CD8-positive, alpha-beta memory T cell (primary cell): ENCODE measurements at places on chromosomes 16 and 17. TPM values are rescaled to one million over a fixed set of nuclear protein-coding genes. Genes with fewer than 3 reads are reported as not detected.
A peak's percentile ranks its signal among the peaks of the same experiment; 100 is the strongest.

FBXL16 gene
- total RNA-seq = 7.6 TPM

ZNF267 gene
- 89.7 TPM for total RNA-seq

TRIM47 gene
- 12.6 TPM for total RNA-seq

CDRT15L2 gene
- not detected for total RNA-seq

MT3 gene
- not detected for total RNA-seq

SSTR5 gene
- total RNA-seq = not detected

- no peak for DNase-seq
Measured at GRCh38 chr16:73285436-73286201, 237.7 kb upstream of the ZFHX3 start.

GRCh38 chr16:56684256-56684925 lies 2.1 kb downstream of the MT1X start:
- DNase-seq = no peak

DNA sequence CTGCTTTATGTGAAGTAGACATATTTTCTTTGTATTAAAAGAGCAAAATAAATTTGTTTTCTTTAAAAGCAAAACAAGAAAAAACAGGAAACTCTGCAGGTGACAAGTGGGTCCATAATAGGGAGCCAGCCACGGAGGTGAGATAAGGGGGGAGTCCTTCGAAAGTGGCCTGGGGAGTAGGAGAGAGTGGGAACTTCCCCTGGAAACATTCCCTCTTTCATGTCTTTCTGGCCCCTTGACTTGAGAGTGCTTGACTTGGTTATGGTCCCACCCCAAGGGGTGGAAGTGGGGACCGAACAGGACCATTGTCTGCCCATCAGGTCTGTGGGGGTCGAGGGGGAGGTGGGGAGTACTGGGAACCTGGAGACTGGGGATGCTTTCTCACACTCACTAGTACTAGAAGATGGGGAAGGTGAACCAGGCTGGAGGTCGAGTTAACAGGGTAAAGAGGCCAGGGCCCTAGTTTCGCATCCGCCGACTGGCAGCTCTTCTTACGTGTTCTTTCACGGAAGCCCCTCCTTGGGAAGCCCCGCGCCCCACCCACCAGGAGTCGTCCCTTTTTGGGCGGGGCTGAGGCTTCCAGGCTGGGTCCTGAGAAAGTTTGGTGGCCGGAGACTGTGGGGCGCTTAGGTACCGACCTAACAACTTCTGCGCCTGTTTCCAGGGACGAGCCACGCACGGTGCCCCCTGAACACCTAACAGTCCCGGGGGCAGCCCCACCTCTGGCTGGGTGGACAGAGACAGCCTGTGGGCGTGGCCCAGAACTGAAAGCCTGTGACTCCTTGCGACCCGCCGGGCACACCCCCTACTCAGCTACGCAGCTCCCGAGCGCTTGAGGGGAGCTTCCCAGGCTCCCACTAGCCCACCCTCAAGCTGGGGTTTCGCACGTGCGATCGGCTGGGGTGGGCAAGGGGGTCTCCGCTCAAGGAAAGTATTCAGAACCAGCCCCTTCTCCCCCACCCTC lies 790 bp downstream of the TRADD start:
- peak; percentile 75 for DNase-seq

DNA sequence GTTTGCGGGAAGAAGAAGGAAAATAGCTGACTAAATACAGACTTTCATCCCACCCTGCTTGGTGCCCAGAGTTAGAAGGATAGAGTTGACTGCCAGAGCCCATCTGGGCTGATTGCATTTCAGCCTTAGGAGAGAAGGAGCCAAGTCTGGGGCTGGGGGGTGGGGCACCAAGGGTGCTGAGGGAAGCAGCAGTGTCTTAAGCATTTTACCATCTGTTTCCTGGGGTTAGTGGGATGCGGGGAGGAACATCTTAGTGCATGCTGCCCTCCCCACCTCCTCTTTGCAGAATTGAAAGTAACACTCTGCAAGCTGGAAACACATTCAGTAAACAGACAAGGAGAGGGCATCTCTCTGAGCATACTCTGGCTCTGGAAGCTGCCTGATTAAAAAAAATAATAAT lies 1.5 kb upstream of the ARL5C start:
- peak; percentile 23 for DNase-seq

GRCh38 chr16:249431-249830 lies 14.8 kb downstream of the FAM234A start:
- DNase-seq = no peak

GRCh38 chr16:49399594-49400364 lies 26.2 kb downstream of the C16orf78 start:
- DNase-seq = no peak

DNA sequence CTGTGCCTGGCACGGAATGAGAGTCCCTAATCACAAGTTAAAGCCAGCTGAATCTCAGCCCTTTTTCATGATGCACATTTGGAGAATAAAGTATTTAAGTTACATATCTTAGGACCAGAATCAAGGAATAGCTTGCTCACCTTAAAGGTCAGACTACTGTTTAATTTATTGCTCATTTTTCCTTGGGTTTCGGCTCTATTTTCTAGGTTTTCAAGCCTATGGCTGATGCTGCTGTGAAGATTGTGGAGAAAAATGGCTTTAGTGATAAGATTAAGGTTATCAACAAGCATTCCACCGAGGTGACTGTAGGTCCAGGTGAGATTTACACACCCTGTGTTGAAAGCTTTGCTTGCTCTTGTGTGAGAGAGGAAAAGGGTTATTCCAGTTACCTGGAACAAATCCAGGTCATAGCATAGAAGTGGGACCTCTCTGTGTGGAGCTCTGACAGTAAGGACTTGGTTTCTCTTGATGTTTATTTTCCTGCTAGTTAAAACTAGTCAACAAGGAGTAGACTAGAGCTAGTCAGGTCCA lies 18.1 kb downstream of the PRMT7 start:
- DNase-seq = no peak

DNA sequence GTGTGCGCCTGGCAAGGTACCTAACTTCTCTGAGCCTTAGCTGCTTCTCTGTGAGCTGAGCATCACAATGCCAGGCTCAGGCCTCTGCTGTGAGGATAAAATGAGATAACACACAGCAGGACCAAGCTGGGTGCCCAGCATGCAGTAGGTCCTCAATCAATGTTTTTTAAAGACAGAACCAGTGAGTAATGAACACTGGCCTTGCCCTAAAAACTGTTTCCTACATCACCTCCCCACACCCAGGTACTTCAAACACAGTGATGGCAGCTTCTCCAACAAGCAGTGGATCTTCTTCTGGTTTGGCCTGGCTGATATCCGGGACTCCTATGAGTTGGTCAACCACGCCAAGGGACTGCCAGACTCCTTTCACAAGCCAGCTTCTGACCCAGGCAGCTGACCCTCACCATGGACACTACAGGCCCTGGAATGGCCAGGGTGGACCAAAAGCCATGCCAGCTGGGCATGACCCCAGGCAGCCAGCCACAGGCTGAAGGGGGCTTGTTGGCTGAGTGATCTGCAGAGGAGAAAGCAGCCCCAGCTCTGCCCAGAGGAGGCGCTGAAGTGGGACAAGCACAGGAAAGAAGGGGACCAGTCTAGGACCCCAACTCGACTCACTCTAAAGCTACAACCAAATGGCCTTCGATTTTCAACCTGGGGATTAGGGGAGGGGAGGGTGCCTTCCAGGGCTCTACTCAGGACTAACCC lies 3.9 kb downstream of the NAGS start:
- no peak for DNase-seq
